Type B pancreatic cell (in vitro differentiated cells): ENCODE measurements at places on chromosomes 3 and 15. TPM values are rescaled to one million over a fixed set of nuclear protein-coding genes. Genes with fewer than 3 reads are reported as not detected.

DNA sequence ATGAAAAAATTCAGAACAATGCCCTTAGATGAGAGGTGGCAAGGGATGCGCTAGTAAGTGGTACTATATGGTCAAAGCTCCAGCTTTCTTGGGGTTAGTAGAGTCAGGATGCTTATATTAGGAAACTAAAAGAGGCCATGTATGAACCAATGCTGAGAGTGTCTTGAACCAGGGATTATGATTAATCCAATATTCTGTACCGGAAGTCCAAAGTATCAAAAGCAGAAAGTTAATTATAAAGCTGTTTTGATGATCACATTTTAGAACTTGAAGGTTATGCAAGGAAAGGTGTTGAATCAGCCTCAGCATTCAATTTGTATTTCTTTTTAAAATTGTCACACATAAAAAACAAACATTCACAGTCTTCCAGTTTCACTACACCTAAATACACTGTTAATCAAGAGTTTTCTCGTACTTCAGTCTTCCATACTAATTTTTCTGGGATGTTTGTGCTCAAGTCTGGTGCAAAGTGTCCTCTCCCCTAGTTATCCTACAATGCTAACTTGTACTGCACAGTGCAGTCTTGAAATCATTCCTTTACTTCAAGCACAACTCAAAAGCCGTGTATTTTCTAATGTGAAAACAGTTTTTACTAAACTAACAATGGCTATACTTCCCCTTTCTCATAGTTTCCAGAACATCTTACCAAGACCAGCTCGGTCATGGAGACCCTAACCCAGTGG lies 10.7 kb upstream of the FAH start:
- no peaks in the 10 kb centered on the region for H3K27me3 ChIP-seq
- peaks cover 12% of the 10 kb centered on the region for H3K36me3 ChIP-seq
- DNase-seq: no peak

DNA sequence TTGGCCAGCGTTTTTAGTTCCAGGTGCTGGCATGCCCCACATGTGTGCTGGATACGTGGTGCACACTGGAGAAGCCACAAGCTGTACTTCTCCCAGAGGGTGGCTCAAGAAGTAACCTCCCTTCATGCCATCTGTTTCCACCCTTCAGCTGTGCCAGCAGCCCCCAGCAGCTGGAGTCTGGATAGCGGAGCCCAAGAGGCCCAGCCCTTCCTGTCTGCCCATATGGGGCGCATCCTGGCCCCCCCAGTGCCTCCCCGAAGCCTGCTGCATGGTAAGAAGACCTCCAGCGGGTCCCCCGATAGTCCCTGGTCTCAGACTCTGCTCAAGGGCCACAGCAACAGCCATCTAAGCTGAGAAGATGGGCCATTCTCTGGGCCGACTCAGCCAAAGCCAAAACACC lies 5.8 kb upstream of the MANF start:
- peaks cover 5% of the 10 kb centered on the region for H3K4me1 ChIP-seq
- no peak for DNase-seq
- H3K36me3 ChIP-seq: no peaks in the 10 kb centered on the region
- no peak overlapping the region for H3K4me3 ChIP-seq
- no peak overlapping the region for H3K27ac ChIP-seq

DNA sequence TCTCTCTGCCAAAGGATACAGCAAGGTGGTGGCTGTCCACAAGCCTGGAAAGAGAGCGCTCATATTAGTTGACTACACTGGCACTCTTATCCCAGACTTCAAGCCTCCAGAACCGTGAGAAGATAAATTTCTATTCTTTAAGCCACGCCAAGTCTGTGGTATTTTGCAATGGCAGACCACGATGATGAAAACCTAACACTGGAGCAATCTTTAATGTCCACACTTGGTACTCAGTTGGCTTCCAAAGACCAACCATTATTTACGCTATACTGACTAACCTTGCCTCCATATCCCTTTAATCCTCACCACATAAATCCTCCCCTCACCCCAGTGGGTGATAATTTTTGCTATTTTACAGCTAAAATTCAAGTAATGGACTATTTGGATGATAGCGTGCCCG lies 16.9 kb upstream of the LACTB start:
- peaks cover 12% of the 10 kb centered on the region for H3K4me1 ChIP-seq
- no peak overlapping the region for H3K4me3 ChIP-seq
- no peak for DNase-seq
- no peak overlapping the region for H3K27ac ChIP-seq

DNA sequence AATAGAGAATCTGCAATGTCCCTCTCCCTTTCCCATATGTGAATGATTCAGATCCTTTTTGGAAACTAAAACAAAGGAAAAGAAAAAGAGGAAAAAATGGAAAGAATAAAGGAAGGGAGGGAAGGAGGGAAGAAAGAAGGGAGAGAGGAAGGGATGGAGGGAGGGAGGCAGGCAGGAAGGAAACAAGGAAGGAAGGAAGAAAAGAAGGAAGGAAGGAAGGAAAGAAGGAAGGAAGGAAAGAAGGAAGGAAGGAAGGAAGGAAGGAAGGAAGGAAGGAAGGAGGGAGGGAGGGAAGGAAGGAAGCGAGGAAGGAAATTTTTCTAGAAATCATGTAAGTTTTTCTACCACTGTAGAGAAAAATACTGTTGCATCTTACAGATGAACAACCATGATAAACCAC lies 215.0 kb upstream of the CBLB start:
- H3K4me3 ChIP-seq: no peak overlapping the region
- no peaks in the 10 kb centered on the region for H3K36me3 ChIP-seq
- no peaks in the 10 kb centered on the region for H3K4me1 ChIP-seq
- no peak for DNase-seq
- H3K27ac ChIP-seq: no peak overlapping the region

GRCh38 chr15:93617443-93617842 lies 528.4 kb upstream of the RGMA start:
- H3K27me3 ChIP-seq: peaks cover 7% of the 10 kb centered on the region
- no peaks in the 10 kb centered on the region for H3K36me3 ChIP-seq
- no peak overlapping the region for H3K27ac ChIP-seq
- H3K4me3 ChIP-seq: no peak overlapping the region

- no peak overlapping the region for H3K27ac ChIP-seq
- H3K4me1 ChIP-seq: peaks cover 6% of the 10 kb centered on the region
- H3K36me3 ChIP-seq: peaks cover 12% of the 10 kb centered on the region
- no peaks in the 10 kb centered on the region for H3K27me3 ChIP-seq
- no peak overlapping the region for H3K4me3 ChIP-seq
Observed at GRCh38 chr15:55394694-55395093, 13.5 kb downstream of the CCPG1 start.

SSR3 gene
- total RNA-seq: 141 and 170 TPM in 2 replicates

CPEB1 gene
- total RNA-seq: 1.6 and 1.8 TPM in 2 replicates

TLE3 gene
- total RNA-seq: 109 and 185 TPM in 2 replicates
